ENCODE measurements at places on chromosomes 6 and 20.

GRCh38 chr6:33719326-33719987 lies 8.0 kb upstream of the UQCC2 start:
- DNase-seq: no peak

DNA sequence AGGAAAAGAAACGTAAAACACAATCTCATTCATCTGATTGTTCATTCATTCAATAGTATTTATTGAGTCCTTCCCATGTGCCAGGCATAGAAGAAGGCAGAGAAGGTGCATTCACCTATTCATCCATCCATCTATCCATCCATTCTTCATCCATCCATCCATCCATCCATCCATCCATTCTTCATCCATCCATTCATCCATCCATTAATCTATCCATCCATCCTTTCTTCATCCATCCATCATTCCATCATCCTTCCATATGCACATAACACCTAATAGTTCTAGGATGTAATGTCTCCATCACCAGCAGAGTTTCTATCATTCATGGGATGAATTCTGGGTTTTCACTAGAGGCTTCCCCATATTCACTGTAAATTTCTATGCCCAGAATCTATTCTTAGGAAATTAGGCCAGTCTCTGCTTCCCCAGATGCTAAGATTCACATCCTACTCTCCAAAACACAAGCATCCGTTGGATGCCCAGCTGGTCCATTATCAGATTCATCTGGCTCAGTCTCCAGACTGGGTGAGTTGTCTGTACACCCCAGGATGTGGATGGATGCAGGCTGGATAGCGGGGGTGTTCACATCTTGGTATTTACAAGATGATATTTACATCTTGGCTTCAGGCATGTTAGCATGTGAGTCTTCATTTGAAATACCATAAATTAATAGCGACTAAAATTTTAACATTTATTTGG lies 517.7 kb upstream of the SULF2 start:
- DNase-seq: no peak

- no peak for DNase-seq
These were observed 9.9 kb upstream of the SNX9 start for GRCh38 chr6:157813191-157813590.

DNA sequence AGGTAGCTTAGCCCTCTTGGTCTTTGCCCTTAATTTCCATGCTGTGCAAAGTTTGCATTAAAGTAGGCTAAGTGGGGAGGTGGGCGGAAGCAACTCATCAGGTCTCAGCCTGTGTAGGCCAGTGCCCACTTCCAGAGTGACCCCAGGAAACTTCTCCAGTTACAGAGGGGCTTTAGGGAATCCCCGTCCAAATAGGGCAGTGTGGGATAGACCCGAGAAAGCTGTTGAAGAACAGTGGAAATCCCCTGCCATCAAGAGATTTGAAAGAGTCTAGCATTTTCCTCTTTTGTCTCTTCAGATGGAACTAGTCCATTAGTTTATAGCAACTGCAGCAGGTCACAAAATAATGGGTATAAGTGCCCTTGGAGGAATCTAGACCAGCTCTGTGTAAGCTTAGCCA lies 20.2 kb downstream of the SF3B5 start:
- no peak for DNase-seq

GRCh38 chr20:23285536-23285935 lies 65.1 kb upstream of the NXT1 start:
- DNase-seq: no peak

DNA sequence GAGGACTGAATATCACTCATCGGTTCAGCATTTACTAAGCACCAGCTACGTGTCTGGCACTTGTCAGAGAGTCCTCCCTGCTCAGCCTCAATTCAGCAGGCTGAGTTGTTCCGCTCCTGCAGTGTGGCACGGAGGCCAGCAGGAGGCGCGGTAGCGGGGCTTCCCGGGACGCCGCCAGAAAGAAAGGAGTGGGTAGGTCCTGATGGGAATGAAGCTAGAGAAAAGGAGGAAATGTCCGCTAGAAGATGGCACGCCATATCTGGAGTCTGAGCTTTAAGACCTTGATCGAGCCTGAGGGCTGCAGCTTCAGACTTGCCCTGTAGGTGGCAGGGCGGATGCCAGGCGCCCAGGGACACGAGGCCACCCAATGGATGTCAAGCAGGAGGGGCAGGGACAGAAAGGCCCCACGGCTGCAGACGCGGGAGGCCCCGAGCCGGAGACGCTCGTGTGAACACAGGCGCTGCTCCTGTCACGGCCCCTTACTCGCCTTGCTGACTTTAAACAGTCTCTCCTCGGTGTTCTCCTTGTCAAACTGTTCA lies 18.7 kb downstream of the SERPINB6 start:
- DNase-seq: peak; percentile 67

- no peak for DNase-seq
These were observed 199.9 kb downstream of the EPHA7 start for GRCh38 chr6:93219447-93219846.

GRCh38 chr6:155078331-155078745 lies 83.2 kb downstream of the TIAM2 start:
- DNase-seq: peak; percentile 6

DNA sequence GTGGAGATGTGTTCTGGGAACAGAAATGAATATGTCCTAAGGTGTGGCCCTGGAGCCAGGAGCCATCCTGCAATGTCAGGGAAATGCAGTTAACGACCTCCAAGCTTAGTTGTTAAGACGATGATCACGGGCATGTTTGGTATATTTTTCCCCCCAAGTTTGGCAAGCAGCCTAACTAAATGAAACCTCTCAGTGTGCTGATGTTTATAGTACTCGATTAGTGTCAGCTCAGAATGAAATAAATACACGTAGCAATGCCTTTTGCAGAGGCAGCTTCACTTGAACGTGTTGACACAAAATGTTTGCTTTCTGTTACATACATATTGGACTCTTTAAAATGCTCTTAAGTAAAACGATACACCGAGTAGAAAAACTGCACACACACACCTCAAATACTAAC lies 76.2 kb upstream of the OLIG3 start:
- no peak for DNase-seq

DNA sequence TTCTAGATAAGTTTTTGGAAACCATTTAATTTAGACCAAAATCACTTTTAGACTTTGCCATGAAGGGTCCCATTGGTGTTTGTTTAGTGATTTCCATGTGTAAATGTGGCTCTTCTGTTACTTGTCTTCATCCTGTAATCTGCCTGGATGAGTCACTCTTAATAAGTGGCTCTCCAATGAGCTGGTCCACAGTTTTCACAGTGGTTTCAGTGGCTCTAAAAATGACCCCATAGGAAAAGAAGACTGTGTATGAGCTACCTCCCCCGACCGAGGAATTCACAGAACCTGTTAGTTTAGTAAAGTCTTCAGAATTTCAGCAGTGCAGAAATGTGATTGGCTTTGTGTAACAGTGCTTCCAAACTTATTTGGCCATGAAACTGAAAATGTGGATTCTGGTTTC lies 492.0 kb upstream of the MARCKS start:
- DNase-seq: no peak

- DNase-seq: no peak
These were observed 44.2 kb upstream of the ZMYND8 start for GRCh38 chr20:47400685-47401084.

DNA sequence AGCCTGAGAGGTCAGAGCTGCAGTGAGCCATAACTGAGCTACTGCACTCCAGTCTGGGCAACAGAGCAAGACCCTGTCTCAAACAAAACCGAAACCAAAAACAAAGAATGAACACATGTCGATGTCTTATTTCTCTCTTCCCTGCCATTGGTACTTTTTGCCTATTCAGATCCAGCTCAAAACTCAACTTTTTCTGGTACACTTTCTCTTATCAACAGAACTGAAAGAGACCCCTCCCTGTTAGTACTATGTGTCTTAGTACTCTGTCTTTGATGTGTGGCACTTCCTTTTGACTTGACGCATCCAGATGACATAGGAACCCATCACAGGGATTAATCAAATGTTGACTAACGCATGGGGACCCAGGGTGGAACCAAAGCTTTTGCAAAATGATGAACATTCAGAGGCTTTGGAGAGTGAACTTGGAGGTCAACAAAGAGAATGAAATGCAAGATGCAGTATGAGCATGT lies 44.8 kb downstream of the AKAP12 start:
- DNase-seq: no peak

DNA sequence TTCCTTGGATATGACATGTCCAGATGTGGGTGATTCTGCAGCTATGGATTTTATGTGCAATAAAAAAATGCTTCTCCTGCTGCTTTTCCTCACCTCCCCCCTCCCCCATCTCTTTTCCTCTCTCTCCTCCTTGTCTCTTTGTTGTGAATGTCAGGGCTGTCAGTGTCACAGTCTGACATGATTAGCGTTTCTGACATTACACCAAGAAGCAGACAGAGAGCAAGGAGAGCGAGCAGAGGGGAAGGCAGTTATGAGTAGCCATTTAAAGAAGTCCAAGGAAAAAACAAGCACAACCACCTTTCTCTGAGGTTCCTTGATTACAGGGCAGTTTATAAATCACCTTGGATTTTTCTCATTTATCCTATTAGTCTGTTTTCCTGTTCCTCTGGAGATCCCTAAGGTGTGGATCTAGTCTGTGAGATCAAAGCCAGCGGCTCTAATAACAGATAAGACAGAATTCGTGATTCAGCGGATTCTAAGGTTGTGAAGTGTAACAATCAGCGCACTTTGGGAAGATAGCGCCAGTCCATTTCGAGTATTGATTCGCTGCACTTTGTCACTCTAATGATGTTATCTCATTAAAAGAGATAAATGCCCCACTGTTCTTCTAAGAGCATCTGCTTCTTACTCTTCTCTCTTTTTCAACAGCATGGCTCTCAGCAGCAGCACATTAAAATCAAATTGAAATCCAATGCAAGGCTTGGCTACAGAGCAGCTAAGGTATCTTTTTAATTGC lies 101.4 kb downstream of the BACH2 start:
- DNase-seq: no peak

DNA sequence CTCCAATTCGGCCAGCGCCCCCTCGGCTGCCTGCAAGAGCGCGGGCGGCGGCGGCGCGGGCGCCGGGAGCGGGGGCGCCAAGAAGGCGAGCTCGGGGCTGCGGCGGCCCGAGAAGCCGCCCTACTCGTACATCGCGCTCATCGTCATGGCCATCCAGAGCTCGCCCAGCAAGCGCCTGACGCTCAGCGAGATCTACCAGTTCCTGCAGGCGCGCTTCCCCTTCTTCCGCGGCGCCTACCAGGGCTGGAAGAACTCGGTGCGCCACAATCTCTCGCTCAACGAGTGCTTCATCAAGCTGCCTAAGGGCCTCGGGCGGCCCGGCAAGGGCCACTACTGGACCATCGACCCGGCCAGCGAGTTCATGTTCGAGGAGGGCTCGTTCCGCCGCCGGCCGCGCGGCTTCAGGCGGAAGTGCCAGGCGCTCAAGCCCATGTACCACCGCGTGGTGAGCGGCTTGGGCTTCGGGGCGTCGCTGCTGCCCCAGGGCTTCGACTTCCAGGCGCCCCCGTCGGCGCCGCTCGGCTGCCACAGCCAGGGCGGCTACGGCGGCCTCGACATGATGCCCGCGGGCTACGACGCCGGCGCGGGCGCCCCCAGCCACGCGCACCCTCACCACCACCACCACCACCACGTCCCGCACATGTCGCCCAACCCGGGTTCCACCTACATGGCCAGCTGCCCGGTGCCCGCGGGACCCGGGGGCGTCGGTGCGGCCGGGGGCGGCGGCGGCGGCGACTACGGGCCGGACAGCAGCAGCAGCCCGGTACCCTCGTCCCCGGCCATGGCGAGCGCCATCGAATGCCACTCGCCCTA lies 963 bp downstream of the FOXF2 start:
- peak; percentile 46 for DNase-seq

DNA sequence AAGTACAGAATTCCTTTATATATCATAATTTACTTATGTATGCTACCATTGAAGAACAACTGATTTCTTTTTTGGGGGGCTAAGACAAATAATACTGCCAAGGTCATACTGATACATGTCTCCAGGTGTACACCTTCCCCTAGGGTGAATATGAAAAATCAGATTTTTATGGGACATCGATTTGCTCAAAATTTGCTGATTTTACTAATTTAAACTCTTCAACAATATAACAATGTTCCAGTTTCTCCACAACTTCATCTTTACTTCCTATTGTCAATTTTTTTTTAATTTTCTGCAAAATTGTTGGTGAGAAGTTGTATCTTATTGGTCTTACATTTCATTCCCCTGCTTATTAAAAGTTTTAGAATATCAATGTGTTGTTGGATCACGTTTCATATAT lies 495.4 kb upstream of the MANEA start:
- no peak for DNase-seq

DNA sequence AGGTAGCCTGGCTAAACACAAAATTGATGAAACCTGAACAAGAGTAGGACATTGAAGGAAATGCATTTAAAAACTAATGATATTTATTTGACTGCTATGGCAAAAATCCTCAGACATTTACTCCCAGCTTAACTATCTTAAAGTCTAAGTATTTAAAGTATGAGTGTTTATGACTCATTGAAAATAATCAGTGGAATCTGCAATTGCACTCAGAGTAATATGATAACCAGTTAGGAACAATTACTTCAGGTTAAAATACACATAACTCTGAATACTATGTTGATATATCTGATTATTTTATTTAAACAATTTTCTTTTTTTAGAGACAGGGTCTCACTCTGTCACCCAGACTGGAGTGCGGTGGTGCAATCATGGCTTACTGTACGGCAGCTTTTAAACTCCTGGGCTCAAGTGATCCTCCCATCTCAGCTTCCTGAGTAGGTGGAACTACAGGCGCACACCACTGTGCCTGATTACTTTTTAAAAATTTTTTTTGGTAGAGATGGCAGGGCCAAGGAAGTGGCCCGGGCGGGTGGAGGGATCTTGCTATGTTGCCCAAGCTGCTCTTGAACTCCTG lies 43.9 kb downstream of the FILIP1 start:
- no peak for DNase-seq

DNA sequence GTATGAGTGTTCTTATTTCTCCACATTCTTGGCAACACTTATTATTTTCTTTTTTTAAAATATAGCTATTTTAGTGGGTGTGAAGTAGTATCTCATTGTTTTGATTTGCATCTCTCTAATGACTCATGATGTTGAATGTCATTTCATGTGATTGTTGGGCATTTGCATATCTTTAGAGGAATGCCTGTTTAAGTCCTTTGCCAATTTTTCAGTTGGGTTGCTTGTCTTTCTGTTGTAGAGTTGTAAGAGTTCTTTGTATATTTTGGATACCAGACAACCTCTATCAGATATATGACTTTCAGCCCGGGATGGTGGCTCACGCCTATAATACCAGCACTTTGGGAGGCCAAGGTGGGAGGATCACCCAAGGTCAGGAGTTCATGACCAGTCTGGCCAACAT lies 5.1 kb upstream of the POPDC3 start:
- DNase-seq: no peak

- DNase-seq: no peak
These were observed 539 bp upstream of the BHLHE23 start for GRCh38 chr20:63007360-63007645.

DNA sequence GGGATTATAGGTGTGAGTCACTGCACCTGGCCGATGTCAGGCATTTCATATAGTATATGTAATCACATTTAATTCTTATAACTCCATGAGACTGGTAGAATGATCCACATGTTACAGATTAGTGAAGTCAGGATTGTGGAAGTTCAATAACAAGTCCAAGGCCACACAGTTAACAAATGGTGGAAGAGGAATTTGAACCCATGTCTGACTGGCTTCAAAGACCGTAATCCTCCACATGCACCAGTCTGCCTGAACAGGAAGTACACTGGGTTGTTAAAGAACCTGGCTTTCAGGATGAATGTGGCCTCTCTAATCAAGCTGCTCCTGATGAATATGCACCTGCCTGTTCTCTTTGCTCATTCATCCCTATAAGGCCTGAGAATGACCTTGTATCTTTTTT lies 122.0 kb upstream of the HDAC2 start:
- DNase-seq: no peak

- no peak for DNase-seq
These were observed 35.3 kb downstream of the C6orf52 start for GRCh38 chr6:10658910-10659698.
